Renal cortex interstitium (tissue), 15 donors: ENCODE measurements at places on chromosomes 3 and 15. TPM values are rescaled to one million over a fixed set of nuclear protein-coding genes. Genes with fewer than 3 reads are reported as not detected.

SEMA5B gene
- polyA plus RNA-seq = 25.3 TPM

SHF gene
- 15.0 TPM for polyA plus RNA-seq

- DNase-seq = no peak
Observed at GRCh38 chr3:152717252-152717651, 117.7 kb upstream of the P2RY1 start.

GRCh38 chr3:173395073-173395411, 2.5 kb upstream of the NLGN1 start:
- DNase-seq = no peak

DNA sequence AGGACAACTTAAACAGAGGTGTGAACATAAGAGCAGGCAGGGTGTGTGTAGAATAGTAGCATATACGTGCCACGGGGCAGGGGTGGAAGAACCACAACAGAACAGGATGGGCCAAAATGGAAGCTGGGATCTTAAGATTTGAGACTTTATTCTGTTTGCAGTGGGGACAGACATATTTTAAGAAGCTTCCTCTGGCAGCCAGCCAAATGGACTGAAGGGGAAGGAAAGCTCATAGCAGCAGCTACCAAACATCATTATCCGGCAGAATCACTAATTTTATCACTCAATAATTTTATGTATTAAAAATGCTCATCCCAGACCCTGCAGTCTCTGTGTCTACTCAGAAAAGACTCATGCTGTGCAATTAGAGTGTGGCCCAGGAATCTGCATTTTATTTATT, 130.9 kb upstream of the CTDSPL start:
- no peak for DNase-seq

DNA sequence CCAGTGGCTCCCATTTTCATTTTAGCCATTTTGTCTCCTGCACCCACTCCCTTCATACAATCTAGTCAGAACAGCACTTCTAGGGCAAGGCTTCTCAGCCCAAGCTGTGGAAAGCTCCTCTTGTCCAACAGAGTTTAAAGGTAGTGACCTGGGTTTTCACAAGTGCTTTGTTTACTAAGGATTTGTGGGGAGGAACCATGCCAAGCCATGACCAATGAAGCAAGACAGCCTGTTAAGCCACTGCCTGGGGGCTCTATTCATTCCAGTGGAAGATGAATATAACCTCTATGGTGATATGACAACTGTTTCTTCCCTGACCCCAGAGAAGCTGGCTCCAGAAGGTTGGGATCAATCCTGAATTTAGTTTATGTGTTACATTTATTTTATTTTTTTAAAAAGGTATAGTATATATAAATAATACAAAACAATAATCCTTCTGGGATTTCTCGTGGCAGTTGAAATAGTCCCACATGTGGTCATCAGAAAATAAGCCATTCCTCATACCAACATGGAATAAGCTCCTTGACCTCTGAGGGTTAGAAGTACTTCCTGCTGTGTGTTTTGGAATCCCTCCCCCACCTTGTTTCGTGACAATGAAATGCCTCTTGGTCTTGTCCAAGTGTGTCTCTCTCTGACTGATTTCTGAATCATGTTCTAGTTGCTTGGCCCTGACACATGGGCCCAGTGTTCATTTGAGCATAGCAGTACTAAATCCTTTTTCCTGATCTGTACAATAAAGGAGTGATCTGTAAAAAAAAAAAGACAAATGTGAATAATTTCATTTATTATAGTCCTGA, 13.3 kb upstream of the THUMPD3 start:
- DNase-seq = no peak

DNA sequence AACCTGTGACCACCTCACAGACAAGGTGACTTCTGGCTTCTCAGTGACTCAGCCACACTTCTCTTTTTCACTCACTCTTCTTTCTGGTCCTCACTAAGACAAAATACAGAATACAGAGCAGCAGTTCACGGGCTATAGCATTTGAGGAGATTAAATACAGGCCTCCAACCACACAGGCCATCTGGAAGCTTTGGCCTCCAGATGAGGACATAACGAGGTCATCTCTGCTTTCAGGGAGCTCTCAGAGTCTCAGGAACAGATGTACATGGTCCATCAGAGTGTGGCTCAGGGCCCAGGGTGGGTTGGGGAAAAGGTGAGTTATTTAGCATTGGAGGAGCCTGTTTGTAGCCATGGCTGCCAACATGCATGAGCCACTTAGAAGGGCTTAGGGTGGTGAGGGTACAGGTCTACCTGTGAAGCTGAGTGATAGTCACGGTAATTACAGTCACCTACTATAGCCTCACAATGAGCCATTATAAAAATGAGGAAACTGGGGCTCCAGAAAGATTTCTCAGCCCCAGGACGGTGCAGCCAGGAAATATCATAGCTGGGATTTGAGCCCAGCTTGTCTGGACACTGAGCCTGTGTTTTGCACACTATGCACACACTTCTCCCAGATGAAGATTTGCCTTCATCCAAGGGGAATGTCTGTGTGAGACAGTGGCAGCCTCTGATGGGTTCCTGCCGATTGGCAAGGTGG, 159.8 kb upstream of the CTDSPL start:
- no peak for DNase-seq

DNA sequence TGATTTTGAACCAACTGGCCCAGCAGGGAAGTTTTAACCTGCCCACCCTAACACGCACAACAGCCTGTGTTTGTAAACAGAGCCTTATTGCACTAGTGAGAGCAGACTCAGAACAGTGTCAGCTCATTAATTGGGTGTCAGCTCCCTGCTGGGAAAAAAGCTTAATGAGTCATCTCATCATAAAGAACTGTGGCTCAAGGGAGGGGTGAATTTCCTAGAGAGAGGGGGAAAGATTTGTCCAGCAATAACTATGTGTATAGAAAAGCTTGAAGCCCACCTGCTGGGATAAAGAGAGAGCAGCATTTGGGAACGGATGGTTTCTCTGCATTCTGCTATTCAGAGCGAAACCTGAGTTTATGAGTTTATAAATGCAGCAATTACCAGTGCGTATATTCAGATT, 48.9 kb upstream of the GMNC start:
- DNase-seq = no peak

DNA sequence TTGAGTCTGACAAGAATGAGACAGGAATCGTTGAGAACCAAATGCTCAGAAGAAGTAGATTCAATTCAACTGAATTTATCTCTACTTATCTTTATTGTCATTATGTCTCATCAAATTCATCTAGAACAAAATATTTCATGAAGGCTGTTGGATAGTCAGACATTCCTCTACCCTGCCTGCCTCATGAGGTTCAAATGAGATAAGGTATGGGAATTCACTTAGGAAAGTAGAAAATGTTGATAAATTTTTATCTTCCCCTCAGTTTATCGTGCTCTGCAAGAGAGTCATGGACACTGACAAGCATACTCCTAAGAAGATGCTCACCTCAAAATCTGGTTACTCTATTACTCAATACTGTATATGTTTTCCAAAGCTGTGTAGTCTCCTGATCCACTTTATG, 149.7 kb upstream of the CDIN1 start:
- no peak for DNase-seq

GRCh38 chr3:52086976-52087663, 30.7 kb upstream of the DUSP7 start:
- DNase-seq = no peak
